Neural cell (in vitro differentiated cells): ENCODE measurements at places on chromosomes 6 and 20. TPM values are rescaled to one million over a fixed set of nuclear protein-coding genes. Genes with fewer than 3 reads are reported as not detected.

ZNF391 gene
- polyA plus RNA-seq, result 2.5 and 2.9 TPM in 2 replicates

HLA-DQB1 gene
- not detected in 2 replicates for polyA plus RNA-seq

LEMD2 gene
- 84.6 and 109 TPM in 2 replicates for polyA plus RNA-seq

EYA2 gene
- 0.88 TPM in 1 of 2 replicates, not detected in the other for polyA plus RNA-seq

TMEM74B gene
- polyA plus RNA-seq, result 155 and 164 TPM in 2 replicates

CASS4 gene
- polyA plus RNA-seq, result 0.56 TPM in 1 of 2 replicates, not detected in the other

RAMACL gene
- polyA plus RNA-seq, result 1.6 and 1.9 TPM in 2 replicates

SEMG1 gene
- polyA plus RNA-seq, result not detected in 2 replicates
